ENCODE measurements at places on chromosomes 7 and 10.

GRCh38 chr10:125554016-125554703, 128.8 kb downstream of the TEX36 start:
- DNase-seq, result no peak

GRCh38 chr7:27129729-27130539, 623 bp downstream of the HOXA4 start:
- peak; percentile 37 for DNase-seq

DNA sequence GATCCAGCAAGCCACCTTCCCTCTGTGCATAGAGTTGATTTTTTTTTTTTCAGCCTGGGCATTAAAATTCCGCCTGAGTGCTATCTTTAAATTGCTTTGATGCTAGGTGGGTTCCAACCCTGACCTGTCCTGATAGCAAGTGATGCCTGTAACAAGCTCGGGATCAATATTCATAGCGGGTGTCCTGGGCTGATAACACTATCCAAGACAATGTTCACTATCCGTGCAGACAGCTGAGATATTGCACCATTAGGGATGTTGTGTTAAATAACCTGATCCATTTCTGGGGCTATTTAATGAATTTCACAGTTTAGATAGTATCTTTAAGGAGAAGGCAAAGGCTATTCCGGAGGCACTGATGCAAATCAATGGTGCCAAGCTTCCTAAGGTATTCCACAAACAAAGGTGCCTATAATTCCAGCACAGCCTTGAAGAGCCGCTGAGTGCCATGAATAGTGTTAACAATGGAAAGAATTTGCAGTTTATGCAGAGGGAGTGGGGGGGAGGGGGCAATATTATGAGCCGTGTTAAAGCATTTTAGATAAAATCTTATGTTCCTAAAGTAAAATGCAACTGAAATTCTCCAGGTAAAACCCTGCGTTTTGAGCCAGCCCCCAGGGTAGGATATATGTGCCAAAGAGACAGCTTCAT, 4.2 kb upstream of the NKX1-2 start:
- no peak for DNase-seq

DNA sequence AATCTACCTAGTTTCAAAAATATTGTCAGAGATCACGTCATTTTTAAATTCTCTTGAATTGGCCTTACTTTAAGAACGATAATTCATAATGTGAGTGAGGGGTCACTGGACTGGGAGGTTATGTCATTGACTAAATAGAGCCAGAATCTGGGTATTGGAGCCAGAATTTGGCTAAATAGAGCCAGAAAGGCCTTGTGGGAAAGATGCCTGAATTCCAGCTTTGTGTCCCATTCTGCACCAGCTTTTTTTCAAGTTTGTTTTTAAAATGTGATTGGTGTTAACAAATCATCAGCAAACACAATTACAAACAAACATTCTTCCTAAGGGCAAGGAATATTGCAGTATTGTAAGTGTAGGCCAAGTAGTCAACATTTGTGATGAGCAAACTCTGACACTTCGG, 233.2 kb upstream of the PRKCQ start:
- no peak for DNase-seq

- no peak for DNase-seq
Observed at GRCh38 chr10:70558871-70559810, 43.4 kb downstream of the PRF1 start.
